ENCODE measurements at places on chromosomes 4 and X.

- DNase-seq = no peak
These were observed 122.9 kb downstream of the C4orf33 start for GRCh38 chr4:129218897-129219296.

GRCh38 chr4:128827296-128827695 lies 17.8 kb downstream of the JADE1 start:
- DNase-seq = no peak

GRCh38 chr4:133799717-133800315 lies 401.8 kb downstream of the PABPC4L start:
- DNase-seq = no peak

GRCh38 chrX:131067846-131068745 lies 9.9 kb downstream of the ARHGAP36 start:
- no peak for DNase-seq

GRCh38 chr4:58560736-58561135 lies 1450.6 kb upstream of the IGFBP7 start:
- DNase-seq = no peak

GRCh38 chr4:142549726-142550463 lies 296.2 kb downstream of the INPP4B start:
- no peak for DNase-seq

Measured in activated gamma-delta T cell treated with anti-CD3 and anti-CD28 coated beads, Interleukin-2, amount 50 U/mL, for 16 hours (primary cell).